ENCODE measurements at places on chromosomes 7 and 10.

GRCh38 chr10:102322914-102323313, 72.6 kb upstream of the NFKB2 start:
- no peak for DNase-seq

DNA sequence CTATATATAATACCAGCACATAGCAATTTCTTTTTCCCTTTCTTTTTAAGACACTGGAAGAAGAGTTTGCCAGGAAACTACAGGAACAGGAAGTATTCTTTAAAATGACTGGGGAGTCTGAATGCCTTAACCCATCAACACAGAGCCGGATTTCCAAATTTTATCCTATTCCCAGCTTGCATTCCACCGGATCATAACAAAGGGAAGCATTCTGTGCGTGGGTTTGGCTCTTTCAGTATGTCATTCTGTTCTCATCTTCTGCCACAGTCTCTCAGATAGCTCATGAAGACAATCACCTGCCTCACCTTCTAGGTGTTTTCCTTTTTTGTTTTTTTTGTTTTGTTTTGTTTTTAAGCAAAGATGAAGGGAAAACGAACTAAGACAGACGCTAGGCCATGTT, 58.6 kb downstream of the SLK start:
- DNase-seq: no peak

GRCh38 chr7:27095050-27095896, 527 bp downstream of the HOXA1 start:
- no peak for DNase-seq

GRCh38 chr10:101031796-101032636, 982 bp downstream of the SFXN3 start:
- peak; percentile 75 for DNase-seq

DNA sequence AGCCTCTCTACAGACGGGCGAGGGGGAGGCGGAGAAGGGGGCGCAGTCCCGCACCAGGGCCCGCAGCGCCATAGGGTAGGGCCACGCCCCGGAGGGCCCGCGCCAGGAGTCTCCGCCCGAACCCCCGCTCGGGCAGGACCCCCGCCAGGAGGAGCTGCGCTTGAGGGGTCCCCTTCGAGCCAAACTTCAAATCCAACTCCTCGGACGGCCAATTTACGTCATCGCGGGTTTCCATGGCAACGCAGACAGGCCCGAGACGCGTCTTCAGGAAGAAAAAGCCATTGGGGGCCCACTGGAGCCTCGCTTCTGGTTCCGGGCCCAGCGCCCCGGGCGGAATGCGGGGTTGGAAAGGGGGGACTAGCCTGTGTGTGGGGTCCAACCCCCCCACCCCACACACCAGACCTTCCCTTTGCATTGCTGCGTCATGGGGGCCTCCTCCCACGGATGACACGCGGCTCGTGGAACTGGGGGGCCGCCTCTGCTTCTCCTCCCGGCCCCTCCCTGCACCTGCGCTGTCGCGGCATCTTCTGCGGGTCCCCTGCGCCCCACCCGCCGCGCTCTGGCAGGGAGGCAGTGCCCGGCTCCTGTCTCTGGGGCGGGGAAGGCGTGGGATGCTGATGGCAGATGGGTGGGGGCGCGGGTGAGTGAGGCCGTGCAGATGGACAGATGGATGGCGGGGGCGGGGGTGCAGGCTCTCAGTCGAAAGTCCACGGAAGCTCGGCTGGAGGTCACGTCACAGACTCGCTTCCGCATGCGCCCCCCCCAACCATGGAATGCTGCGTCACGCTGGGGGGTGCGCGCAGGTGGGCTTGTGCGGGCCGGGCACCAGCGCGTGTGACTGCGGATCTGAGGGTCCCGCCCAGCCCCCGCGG, 1.2 kb downstream of the CALY start:
- peak; percentile 68 for DNase-seq

- no peak for DNase-seq
Measured at GRCh38 chr10:49273082-49273465, 25.9 kb upstream of the C10orf71 start.

DNA sequence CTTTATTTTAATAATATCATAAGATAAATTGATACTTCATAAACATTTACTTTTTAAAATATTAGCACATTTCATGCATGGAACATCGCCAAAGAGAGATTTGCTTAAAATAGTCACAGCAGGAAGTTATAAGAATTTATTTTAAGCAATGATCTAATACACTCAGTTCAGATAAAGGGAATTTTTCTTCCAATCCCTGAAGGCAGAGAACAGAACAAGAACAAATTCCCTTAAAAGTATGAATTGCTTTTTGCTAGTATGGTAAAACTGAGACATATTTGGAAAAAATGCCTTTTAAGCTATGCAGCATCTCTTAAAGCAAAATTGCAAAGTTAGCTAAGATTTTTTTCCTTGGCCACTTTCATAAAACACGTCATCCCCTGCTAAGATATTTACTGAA, 91.0 kb downstream of the SEMA3D start:
- no peak for DNase-seq

GRCh38 chr7:85070967-85071628, 115.8 kb downstream of the SEMA3D start:
- DNase-seq: peak; percentile 44

- no peak for DNase-seq
Measured at GRCh38 chr10:92829042-92829785, 19.1 kb upstream of the EXOC6 start.

- no peak for DNase-seq
Measured at GRCh38 chr7:762885-763284, 35.8 kb upstream of the PRKAR1B start.

Data from ELR (cell line).